ENCODE measurements at places on chromosomes 2 and 18.

GRCh38 chr2:71812736-71813135, 334.9 kb downstream of the CYP26B1 start:
- no peak for DNase-seq

DNA sequence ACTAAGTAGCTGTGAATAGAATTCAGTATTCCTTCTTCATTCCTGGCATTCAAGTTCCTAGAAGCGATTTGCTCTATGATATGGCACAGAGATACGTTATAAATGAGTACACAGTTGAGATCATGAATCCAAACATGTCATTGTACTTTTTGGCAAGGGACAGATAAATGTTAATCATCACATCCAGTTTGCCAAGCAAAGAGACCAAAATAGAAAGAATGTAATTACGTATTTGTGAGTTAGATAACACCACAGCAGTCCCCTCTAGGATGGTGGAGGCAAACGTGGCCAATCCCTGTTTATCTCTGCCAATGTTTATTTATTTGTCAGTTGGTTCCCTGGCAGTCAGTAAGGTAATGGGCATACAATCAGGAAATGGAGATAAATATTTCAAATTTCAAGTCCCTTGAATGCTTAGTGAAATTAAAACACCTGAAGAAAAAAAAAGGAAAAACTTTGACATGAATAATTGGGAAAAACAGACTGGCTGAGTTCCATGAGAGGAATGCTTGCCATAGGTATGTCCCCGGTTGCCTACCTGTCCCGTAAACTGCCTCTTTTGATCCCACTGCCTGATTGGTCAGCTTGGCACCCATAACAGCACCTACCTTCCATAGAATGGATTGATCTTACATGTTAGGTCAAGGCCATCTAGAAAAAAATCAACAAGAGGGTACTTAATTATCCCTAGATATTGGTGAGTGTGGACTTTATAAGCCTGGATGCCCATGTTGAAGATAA, 451.1 kb upstream of the NETO1 start:
- DNase-seq = no peak

DNA sequence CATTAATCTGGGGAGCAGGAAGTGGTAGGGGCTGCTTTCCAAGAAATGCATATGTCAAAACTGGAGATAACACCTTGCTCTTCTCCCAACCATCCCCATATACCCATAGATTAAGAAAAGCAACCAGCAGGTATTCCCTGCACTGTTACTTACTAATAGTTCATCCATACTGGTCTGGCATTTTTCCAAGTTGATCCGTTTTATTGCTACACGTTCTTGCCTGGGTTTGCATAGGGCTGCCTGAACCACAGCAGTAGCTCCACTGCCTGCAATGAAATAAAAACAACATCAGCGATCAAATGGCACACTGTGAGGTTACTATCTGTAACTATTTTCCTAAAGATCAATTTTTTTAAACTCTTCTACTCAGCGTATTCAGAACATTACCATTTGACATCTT, 65.6 kb downstream of the STK39 start:
- DNase-seq = peak; percentile 88

- peak; percentile 82 for DNase-seq
Observed at GRCh38 chr2:164599954-164600589, 21.2 kb downstream of the GRB14 start.

DNA sequence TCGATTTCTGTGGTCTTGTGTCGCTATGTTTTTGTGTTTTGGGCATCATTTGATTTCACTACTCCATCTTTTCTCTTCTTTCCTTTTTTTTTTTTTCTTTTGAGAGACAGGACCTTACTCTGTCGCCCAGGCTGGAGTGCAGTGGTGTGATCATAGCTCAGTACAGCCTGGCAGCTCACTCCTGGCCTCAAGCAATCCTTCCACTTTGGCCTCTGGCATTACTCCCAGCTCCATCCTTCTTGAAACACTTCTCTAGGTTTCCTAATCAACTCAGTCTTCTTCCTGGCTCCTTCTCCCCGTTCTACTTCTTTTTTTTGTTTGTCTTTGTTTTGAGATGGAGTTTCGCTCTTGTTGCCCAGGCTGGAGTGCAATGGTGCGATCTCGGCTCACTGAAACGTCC, 26.5 kb downstream of the TCF23 start:
- DNase-seq = no peak

GRCh38 chr2:227450926-227451654, 20.9 kb upstream of the AGFG1 start:
- DNase-seq = no peak

DNA sequence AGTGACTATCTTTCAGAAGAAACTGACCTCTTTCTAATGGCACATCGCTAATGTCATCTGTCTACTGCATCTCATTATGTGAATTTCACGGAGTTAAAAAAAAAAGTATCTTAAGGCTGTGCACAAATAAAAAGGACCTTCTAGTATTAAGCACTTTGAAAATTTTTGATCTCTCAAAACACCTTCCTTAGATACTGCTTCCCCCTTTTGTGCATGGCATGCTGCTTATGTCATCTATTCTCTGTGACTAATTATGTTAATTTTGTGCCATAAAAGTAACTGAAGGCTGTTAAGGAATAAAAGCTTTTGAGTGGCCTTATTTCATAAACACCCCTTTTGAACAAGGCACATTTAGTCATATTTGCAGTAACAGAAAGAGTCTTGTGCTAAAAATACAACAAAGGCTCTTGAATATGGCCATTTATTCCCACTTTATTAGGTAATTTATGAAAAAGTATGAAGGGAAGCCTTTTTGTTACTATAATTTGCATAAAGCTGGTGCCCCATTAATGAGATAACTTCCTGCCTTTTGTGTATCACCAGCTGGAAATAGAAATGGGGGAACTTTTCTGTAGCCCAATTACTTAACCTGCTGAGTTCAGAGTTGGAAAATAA, 1412.0 kb upstream of the ZEB2 start:
- DNase-seq = peak; percentile 86

- DNase-seq = no peak
Observed at GRCh38 chr2:140657657-140658056, 1473.2 kb downstream of the LRP1B start.

DNA sequence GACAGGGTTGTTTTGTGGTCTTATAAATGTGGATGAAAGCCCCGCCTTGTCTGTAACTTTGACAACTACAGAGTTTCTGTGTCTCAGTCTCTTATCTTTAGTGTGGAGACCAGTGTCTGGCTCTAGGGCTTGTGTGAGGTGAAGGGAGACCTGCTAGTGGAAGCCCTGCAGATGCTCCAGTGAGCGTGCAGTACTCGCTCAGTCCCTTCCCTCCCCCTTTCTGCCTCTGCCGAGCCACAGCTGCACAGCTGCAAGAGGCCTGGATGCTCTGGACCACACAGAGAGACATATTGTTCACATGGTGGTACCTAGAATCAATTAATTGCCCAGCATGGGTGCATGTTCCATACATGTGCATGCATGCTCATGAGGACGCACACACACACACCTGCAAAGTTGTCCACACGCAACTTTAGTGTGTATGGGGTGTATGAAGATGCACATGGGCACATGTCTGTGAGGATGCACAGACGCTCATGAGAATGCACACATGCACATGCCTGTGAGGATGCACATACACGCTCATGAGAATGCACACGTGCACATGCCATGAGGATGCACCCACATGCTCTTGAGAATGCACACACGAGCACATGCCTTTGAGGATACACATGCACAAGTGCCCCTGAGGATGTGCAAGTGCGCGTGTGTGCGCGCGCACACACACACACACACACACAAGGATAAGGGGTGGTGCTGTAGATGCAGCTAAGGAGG, 282.1 kb upstream of the HS6ST1 start:
- no peak for DNase-seq

DNA sequence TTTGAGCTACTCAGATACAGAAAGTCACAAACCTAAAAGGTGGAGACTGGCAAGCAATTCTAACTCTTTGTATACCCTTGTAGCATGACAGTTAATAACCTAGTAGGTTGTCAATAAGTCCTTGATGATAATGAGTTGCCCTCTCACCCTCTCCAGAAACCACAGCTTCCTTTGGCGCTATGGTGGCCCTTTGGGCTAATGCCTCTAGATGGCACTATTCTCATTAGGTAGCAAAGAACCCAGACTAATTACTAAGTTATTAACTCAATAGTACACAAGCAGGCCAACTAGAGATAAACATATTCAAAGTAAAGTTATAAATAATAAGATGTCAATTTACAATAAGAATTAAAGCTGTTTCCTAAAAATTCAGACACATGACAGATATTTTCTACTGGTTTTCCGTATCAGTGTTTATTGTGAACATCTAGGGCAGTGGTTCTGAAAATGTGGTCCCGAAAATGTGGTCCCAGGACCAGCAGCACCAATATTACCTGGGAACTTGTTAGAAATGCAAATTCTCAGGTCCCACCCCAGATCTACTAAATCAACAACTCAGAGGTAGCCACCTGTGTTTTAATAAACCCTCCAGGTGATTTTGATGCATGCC, 41.1 kb downstream of the LDAH start:
- DNase-seq = peak; percentile 1

DNA sequence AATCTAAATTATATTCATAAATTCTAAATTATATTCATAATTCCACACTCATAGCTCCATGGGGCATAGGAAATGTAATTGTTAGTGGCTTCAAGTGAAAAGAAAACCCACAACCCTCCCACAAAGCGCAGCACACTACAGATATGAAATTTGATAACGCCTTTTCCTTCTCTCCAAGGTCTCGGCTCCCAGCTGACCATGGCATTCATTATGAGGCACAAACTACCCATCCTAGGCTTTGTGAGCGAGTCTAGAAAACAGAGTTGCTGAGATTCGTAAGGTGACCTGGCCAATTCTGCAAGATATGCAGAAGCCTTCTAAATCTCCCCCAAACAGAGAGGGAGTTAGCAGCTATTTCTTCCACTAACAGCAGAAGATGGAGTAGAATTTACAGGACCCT, 5.4 kb downstream of the NPPC start:
- DNase-seq = no peak

GRCh38 chr2:15973481-15974401, 33.4 kb downstream of the MYCN start:
- no peak for DNase-seq

DNA sequence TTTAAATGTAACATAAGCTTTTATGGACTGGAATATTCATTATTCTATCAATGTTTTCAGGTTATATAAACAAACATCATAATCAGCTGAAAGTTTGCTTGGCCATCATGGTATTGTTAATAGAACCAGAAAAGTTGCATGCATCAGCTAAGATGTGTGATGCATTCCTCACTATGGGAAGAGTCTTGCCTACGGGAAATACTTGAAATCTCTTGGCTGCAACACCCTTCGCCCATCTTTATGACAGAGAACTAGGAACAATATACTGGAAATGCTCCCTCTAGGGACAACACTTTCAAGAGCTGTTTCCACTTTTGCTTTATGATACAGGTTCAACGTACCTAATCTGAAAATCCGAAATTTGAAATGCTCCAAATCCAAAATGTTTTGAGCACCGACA, 1390.8 kb downstream of the DPP10 start:
- no peak for DNase-seq

DNA sequence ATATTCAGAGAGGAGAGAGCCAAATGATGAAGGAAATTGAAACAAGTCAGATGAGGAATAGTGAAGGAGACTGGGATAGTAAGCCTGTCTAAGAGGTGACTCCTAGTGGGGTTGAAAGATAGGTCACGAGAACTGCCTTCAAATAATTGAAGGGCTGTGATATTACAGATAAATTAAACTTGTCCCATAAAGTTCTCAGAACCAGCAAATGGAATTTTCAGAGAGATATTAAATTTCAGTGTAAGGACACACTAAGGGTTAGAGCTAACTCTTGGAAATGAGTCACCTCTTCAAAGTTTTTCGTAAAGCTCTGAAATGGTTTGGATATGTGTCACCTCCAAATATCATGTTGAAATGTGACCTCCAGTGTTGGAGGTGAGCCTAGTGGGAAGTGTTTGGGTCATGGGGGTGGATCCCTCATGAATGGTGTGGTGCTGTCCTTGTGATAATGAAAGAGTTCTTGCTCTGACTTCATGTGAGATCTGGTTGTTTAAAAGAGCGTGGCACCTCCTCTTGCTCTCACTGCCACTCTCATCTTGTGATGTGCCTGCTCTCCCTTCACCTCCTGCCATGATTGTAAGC, 87.3 kb downstream of the BABAM2 start:
- no peak for DNase-seq

- DNase-seq = no peak
Observed at GRCh38 chr2:168687314-168687713, 115.1 kb upstream of the NOSTRIN start.

DNA sequence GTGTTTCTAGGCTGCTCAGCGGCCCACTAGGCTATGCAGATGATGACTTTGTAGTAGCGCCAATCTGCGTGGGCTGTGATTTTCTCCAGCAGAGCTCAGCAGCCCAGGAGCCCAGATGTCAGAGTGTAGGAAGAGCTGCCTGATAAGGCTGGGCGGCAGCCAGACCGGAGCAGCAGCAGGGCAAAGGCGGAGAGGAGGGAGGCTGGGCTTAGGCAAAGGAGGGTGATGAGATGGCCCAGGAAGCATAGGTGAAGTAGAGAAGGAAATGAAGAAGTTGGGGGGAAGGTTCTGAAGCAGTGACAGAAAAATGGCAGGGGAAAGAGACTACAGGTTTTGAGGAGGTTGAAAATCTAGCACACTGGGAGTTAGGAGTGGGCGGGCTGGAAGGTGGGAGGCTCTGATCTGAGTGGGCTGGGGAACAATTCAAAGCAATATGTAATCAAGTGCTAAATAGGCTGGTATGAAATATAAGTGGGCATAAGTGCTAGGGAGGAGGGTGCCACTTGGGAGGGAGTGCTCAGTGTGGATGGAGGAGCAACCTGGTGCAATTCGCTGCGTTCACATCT, 50.6 kb upstream of the STPG4 start:
- DNase-seq = no peak

GRCh38 chr2:80326214-80326613, 21.7 kb upstream of the LRRTM1 start:
- DNase-seq = no peak

DNA sequence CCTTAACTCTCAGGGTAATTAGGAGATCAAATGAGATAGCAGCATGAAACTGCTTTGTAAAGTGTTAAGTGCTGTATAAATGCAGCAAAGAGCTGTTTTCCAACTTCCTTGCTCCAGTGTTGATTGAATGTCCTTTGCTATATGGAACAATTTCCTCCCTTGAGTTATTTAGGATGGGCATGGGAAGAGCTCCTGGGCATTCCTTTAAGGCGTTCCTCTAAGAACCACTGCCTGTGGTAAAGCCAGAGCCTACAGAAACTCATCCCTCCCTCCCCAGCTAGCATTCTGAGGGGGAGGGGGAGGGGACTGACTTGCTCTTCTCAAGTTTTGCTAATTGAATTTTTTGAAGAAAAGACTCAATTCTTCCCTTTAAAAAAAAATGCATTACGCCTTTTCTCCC, 1.4 kb downstream of the AKAIN1 start:
- DNase-seq = no peak

- DNase-seq = no peak
Observed at GRCh38 chr2:103435010-103435409, 673.2 kb downstream of the TMEM182 start.

DNA sequence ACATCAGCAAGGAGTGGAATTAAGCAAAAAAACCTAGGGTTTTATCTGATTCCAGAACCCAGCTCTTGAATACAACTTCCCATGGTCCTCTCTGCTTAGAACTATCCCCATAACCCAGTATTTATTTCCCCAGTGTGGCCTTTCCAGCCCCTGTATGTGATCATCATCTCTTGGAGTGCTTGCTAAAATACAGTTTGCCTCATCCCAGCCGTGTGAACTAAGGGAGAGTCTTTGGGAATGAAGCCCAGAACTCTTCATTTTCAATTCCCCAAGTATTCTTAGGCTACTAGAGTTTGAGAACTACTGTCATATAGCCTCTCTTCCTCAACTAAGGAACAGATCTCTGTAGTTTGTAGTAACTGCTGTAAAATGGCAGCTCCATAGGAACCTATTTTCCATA, 173.1 kb downstream of the LCLAT1 start:
- no peak for DNase-seq

GRCh38 chr2:237561221-237561620, 5.2 kb upstream of the PRLH start:
- no peak for DNase-seq
